ENCODE measurements at places on chromosomes 12 and 14. TPM values are rescaled to one million over a fixed set of nuclear protein-coding genes. Genes with fewer than 3 reads are reported as not detected.

The B3GNT4 gene
- not detected for total RNA-seq

The STON2 gene
- total RNA-seq = not detected

The PRICKLE1 gene
- total RNA-seq = 3.3 TPM

The OR6C2 gene
- total RNA-seq = not detected

The ATF7 gene
- 31.2 TPM for total RNA-seq

The TSPAN19 gene
- not detected for total RNA-seq

The ZC2HC1C gene
- total RNA-seq = 1.6 TPM

The POU6F1 gene
- total RNA-seq = 4.2 TPM

The TAMALIN gene
- 0.17 TPM for total RNA-seq

The PRB2 gene
- not detected for total RNA-seq

The KCNMB4 gene
- total RNA-seq = 0.23 TPM

The CLEC2A gene
- total RNA-seq = not detected

The ARHGEF25 gene
- 23.3 TPM for total RNA-seq

The SRGAP1 gene
- total RNA-seq = 36.8 TPM

The TNFAIP2 gene
- total RNA-seq = 48.6 TPM

The TAS2R7 gene
- total RNA-seq = not detected

The NANOG gene
- total RNA-seq = not detected

The TMEM121 gene
- 3.0 TPM for total RNA-seq

The PLCZ1 gene
- not detected for total RNA-seq

The GALNT9 gene
- not detected for total RNA-seq

Measured in HFFc6 (cell line).